Hematopoietic multipotent progenitor cell (in vitro differentiated cells): ENCODE measurements at places on chromosomes 2 and 18. TPM values are rescaled to one million over a fixed set of nuclear protein-coding genes. Genes with fewer than 3 reads are reported as not detected.

SKA1 gene
- total RNA-seq, result 0.81 TPM

RBMS1 gene
- 29.6 TPM for total RNA-seq

PROKR1 gene
- total RNA-seq, result under 0.01 TPM

CREG2 gene
- 0.27 TPM for total RNA-seq

DHX57 gene
- total RNA-seq, result 8.3 TPM

TUBA4B gene
- not detected for total RNA-seq

HOXD13 gene
- total RNA-seq, result not detected

DNPEP gene
- 118 TPM for total RNA-seq

BMP10 gene
- under 0.01 TPM for total RNA-seq

INO80B gene
- total RNA-seq, result 18.0 TPM

C2orf66 gene
- total RNA-seq, result 0.27 TPM

TSHZ1 gene
- total RNA-seq, result 15.6 TPM

SRD5A2 gene
- not detected for total RNA-seq

SCN3A gene
- total RNA-seq, result 1.1 TPM

SKOR2 gene
- total RNA-seq, result not detected

RNF144A gene
- 35.0 TPM for total RNA-seq

GALNT14 gene
- total RNA-seq, result 12.9 TPM

IL36B gene
- not detected for total RNA-seq

GPR75 gene
- total RNA-seq, result 3.5 TPM

MAP3K19 gene
- total RNA-seq, result under 0.01 TPM

CDH7 gene
- 1.3 TPM for total RNA-seq

RAB6D gene
- not detected for total RNA-seq

RNU2-63P gene
- under 0.01 TPM for total RNA-seq

TUBB6 gene
- 164 TPM for total RNA-seq

KYNU gene
- 0.54 TPM for total RNA-seq

KRTCAP3 gene
- total RNA-seq, result 2.2 TPM

USP34 gene
- 67.9 TPM for total RNA-seq

UGT1A10 gene
- total RNA-seq, result under 0.01 TPM

STAT4 gene
- 5.9 TPM for total RNA-seq

ACTG2 gene
- not detected for total RNA-seq

AAMP gene
- total RNA-seq, result 121 TPM

IL1A gene
- under 0.01 TPM for total RNA-seq

MROH2A gene
- total RNA-seq, result not detected

PDE6D gene
- 14.5 TPM for total RNA-seq

LRATD1 gene
- under 0.01 TPM for total RNA-seq

PLCL1 gene
- 0.27 TPM for total RNA-seq

ARL4C gene
- total RNA-seq, result 15.6 TPM

ATP6V1C2 gene
- not detected for total RNA-seq

ALKAL2 gene
- total RNA-seq, result not detected

HRH4 gene
- total RNA-seq, result 0.54 TPM

CLK1 gene
- total RNA-seq, result 84.8 TPM

KCNE4 gene
- total RNA-seq, result not detected

ADGRF3 gene
- total RNA-seq, result 1.1 TPM

EML6 gene
- total RNA-seq, result 2.7 TPM

RGPD3 gene
- 0.27 TPM for total RNA-seq

NT5C1B gene
- not detected for total RNA-seq

BMPR2 gene
- 6.7 TPM for total RNA-seq

MYO5B gene
- under 0.01 TPM for total RNA-seq

AGAP1 gene
- total RNA-seq, result 1.1 TPM

SANBR gene
- total RNA-seq, result 4.6 TPM

MRPL33 gene
- total RNA-seq, result 9.2 TPM

TMEM18 gene
- 24.8 TPM for total RNA-seq
